Activated CD4-positive, alpha-beta T cell treated with anti-CD3 and anti-CD28 coated beads for 36 hours (primary cell): ENCODE measurements at places on chromosomes 1 and 21. TPM values are rescaled to one million over a fixed set of nuclear protein-coding genes. Genes with fewer than 3 reads are reported as not detected.

- H3K4me1 ChIP-seq = peaks cover 23% of the 10 kb centered on the region
- no peak overlapping the region for H3K4me3 ChIP-seq
- H3K27me3 ChIP-seq = no peaks in the 10 kb centered on the region
- no peak overlapping the region for H3K27ac ChIP-seq
- no peak for DNase-seq
Measured at GRCh38 chr1:234515411-234515810, 36.4 kb upstream of the TARBP1 start.

- H3K27ac ChIP-seq = no peak overlapping the region
- H3K4me1 ChIP-seq = peaks cover 22% of the 10 kb centered on the region
- H3K4me3 ChIP-seq = no peak overlapping the region
- no peak for DNase-seq
- H3K36me3 ChIP-seq = peaks cover 5% of the 10 kb centered on the region
Measured at GRCh38 chr1:236067854-236068454, 3.1 kb upstream of the NID1 start.

- peak overlapping the region; percentile 87 for H3K27ac ChIP-seq
- H3K4me3 ChIP-seq = no peak overlapping the region
- peak; percentile 39 for DNase-seq
- H3K27me3 ChIP-seq = no peaks in the 10 kb centered on the region
Measured at GRCh38 chr1:155776414-155776813, 80.6 kb downstream of the GON4L start.

DNA sequence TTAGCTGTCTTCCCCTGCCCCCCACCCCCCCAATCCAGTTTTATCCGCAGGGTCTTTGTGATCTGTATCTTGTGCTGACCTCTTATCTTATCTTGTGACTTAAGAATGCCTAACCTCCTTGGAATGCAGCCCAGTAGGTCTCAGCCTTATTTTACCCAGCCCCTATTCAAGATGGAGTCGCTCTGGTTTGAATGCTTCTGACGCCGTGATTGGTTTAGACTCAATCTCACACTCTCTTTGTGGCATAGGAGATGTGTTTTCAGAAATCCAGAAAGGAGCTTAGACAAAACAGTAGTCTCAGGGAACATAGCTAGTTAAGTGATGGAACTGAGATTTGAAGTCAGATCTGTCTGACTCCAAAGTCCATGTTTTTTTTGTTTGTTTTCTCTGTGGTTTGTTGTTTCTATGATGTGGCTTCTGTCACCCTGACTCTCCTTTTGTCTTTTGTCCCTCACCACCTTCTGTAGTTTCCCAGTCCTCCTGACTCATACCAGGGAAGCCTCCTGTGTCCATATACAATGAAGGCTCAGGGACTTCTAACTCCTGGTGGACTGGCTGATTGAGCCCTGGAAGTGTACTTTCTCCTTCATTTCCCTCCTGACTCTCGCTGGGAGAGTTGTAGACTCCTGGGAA lies 18.1 kb upstream of the USP24 start:
- peaks cover 2% of the 10 kb centered on the region for H3K36me3 ChIP-seq
- no peak for DNase-seq
- H3K4me1 ChIP-seq = peaks cover 5% of the 10 kb centered on the region
- no peak overlapping the region for H3K4me3 ChIP-seq
- peaks cover 8% of the 10 kb centered on the region for H3K27me3 ChIP-seq
- no peak overlapping the region for H3K27ac ChIP-seq

- DNase-seq = no peak
- H3K4me3 ChIP-seq = no peak overlapping the region
- H3K27me3 ChIP-seq = no peaks in the 10 kb centered on the region
- H3K36me3 ChIP-seq = peaks cover 21% of the 10 kb centered on the region
- H3K27ac ChIP-seq = no peak overlapping the region
Measured at GRCh38 chr1:212110617-212111016, 75.1 kb downstream of the DTL start.

DNA sequence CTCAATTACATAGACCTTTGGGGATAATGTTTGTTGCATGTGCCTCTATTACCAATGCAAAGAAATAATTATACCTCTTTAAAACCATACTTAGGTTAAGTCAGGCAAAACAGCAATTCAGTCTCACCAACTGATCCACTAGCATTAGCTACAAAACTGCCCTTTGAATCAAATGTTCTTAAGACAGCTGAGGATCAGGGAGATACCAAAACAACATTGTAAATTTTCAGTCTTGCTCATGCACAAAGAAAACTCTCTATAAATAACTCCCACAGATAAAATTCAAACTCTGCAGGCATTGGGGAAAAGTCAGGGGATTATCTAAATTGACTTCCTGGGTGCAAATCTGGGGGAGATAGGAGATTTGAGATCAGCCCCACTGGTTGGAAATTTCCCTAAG lies 100.9 kb upstream of the DPT start:
- no peak overlapping the region for H3K27ac ChIP-seq
- H3K4me1 ChIP-seq = peaks cover 10% of the 10 kb centered on the region
- H3K4me3 ChIP-seq = no peak overlapping the region
- H3K36me3 ChIP-seq = no peaks in the 10 kb centered on the region
- no peak for DNase-seq

DNA sequence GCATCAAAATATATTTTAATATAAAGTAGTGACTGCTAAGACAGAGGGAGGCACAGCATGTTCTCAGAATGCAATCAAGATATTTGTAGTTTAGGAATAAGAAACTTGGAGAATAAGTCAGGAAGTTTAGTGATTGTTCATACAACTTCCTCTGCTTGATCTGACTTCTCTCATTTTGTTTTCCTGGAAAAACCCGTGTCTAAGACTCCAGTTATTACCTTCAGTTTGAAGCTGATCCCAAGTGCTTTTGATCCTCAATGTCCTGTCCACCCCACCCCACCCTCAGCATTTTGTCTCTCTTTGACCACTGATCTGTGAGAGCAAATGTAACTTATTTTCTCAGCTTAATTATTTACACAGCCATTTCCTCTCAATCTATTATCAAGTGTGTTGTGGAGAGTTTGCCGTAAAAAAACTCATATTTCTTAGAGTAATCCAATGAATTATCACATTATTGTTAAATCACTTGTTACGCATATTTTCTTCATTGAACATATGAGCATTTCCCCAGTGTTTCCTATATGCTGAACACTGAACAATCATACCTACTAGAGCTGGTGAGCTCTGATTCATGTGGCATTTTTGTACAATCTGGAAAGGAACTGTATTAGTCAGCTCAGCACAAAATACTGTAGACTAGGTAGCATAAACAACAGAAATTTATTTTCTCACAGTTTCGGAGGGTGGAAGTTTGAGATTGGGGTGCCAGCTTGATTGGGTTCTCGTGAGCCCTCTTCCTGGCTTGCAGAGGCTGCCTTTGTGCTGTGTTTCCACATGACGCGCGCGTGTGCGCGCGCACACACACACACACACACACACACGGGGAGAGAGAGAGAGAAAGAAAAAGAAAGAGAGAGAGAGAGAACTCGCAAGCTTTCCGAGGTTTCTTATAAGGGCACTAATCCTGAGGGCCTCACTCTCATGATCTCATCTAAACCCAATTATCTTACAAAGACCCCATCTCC lies 65.5 kb upstream of the DPYD start:
- no peaks in the 10 kb centered on the region for H3K36me3 ChIP-seq
- no peak for DNase-seq
- H3K4me3 ChIP-seq = no peak overlapping the region
- no peak overlapping the region for H3K27ac ChIP-seq
- H3K27me3 ChIP-seq = no peaks in the 10 kb centered on the region
- no peaks in the 10 kb centered on the region for H3K4me1 ChIP-seq

- H3K4me1 ChIP-seq = no peaks in the 10 kb centered on the region
- H3K4me3 ChIP-seq = no peak overlapping the region
- no peaks in the 10 kb centered on the region for H3K27me3 ChIP-seq
Measured at GRCh38 chr1:53502641-53503432, 43.6 kb downstream of the DMRTB1 start.

GRCh38 chr1:6666696-6667095 lies 34.9 kb downstream of the DNAJC11 start:
- no peaks in the 10 kb centered on the region for H3K27me3 ChIP-seq
- H3K36me3 ChIP-seq = peaks cover 27% of the 10 kb centered on the region
- no peaks in the 10 kb centered on the region for H3K4me1 ChIP-seq
- no peak overlapping the region for H3K4me3 ChIP-seq

DNA sequence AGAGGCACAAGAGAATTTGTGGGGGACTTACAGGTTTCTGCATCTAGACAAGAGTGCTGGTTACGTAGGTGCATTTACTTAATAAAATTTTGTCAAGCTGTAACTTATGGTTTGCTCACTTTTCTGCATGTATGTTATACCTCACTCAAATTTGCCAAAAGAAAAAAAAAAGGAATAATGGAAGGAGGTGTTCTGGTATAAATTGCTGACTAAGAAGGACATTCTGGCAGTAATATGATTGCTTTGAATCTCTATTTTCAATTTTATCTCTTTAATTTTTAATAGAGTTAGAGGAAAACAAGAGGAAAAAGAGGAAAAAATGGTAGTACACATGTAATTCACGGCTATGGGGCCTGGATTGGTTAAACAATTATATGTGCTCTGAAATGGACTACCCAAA lies 119.5 kb downstream of the DUSP10 start:
- no peaks in the 10 kb centered on the region for H3K27me3 ChIP-seq
- no peak overlapping the region for H3K4me3 ChIP-seq
- no peak overlapping the region for H3K27ac ChIP-seq

DNA sequence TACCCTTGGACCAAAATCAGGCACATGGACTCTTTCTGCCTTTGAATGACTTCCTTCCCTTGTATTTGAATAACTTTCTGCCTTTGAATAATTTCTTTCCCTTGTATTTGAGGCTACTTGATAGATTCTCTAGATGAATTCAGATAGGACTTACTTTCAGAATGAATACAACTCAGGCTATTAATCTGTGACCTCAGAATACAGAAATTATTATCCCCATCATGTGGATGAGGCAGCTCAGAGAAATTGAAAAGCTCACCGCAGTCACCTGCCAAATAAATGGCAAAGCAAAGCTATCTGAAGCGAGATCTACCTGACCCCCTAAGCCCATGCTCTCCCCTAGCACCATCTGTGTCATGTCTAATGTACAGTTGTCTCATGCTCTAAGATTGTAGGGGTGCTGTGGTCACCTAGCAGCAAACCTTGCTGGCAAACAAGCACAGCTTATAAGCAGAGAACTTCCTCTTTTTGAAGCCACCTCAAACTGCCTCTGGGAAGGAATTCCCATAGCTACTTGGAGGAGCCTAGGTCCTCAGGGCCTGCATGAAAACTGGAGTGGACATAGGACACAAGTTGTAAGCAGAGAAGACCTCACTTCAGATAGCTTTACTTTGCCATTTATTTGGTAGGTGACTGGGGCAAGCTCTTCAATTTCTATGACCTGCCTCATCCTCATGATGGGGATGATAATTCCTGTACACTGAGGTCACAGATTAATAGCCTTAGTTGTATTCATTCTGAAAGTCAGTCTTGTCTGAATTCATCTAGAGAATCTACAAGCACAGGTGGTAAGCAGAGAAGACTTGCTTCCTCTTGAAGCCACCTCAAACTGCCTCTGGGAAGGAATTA lies 66.1 kb downstream of the FASLG start:
- H3K4me3 ChIP-seq = no peak overlapping the region
- no peak for DNase-seq
- no peaks in the 10 kb centered on the region for H3K27me3 ChIP-seq
- H3K36me3 ChIP-seq = no peaks in the 10 kb centered on the region
- peaks cover 18% of the 10 kb centered on the region for H3K4me1 ChIP-seq

DNA sequence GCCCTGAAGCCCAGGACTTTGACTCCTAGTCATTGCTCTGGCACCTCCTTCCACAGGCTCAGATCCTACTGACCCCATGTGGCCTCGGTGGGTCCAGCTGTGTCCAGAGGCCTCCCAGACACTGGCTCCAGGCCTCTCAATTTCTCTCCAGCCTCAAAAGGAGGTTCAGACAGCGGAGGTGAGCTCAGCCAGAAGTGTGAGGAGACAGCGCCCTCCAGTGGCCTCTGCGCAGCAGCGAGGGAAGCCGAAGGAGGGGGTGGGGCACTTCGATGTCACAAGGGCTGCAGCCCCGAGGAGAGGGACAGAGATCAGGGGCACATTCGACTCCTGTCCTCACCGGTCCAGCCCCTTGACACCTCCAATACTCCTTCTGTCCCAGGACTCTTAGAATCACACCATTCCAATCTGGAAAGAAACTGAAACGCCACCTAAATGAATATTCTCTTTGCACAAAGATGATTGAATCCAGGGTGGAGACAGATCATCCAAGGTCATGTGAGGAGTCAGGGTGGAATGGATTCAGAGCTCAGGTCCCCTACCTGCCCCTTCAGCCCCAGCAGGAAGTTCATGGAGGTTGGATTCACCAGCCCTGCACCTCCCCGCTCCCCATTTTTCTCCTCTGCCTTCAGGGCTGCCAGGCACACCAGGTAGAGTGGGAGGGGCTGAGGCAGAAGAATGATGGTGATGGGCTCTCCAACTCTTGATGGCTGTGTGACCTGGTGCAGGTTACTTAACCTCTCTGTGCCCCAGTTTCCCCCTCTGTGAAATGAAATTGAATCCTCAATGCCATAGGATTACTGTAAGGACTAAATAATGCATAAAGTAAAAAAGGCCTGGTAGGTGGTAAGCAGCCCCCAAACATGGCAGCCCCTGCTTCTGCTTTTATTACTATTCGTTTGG lies 34.8 kb upstream of the ZBTB40 start:
- peaks cover 32% of the 10 kb centered on the region for H3K27me3 ChIP-seq
- peaks cover 3% of the 10 kb centered on the region for H3K4me1 ChIP-seq
- H3K4me3 ChIP-seq = no peak overlapping the region
- peak; percentile 91 for DNase-seq
- no peak overlapping the region for H3K27ac ChIP-seq

DNA sequence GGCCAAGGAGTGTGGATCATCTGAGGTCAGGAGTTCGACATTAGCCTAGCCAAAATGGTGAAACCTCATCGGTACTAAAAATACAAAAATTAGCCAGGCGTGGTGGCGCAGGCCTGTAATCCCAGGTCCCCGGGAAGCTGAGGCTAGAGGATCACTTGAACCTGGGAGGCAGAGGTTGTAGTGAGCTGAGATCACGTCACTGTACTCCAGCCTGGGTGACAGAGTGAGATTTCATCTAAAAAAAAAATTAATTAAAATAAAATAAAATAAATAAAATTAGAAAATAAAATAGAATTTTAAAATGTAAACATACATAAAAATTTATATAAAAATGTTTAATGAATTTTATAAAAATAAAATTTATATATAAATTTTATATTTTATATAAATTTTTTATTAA lies 5.8 kb upstream of the VPS26C start:
- peaks cover 4% of the 10 kb centered on the region for H3K4me1 ChIP-seq
- no peaks in the 10 kb centered on the region for H3K27me3 ChIP-seq
- H3K36me3 ChIP-seq = no peaks in the 10 kb centered on the region
- DNase-seq = no peak
- H3K27ac ChIP-seq = no peak overlapping the region

PMVK gene
- 17.0 TPM for total RNA-seq

TMEM61 gene
- total RNA-seq = not detected

AMY2A gene
- total RNA-seq = not detected
